Jurkat, Clone E6-1 (cell line): ENCODE measurements at places on chromosomes 2 and 18.

DNA sequence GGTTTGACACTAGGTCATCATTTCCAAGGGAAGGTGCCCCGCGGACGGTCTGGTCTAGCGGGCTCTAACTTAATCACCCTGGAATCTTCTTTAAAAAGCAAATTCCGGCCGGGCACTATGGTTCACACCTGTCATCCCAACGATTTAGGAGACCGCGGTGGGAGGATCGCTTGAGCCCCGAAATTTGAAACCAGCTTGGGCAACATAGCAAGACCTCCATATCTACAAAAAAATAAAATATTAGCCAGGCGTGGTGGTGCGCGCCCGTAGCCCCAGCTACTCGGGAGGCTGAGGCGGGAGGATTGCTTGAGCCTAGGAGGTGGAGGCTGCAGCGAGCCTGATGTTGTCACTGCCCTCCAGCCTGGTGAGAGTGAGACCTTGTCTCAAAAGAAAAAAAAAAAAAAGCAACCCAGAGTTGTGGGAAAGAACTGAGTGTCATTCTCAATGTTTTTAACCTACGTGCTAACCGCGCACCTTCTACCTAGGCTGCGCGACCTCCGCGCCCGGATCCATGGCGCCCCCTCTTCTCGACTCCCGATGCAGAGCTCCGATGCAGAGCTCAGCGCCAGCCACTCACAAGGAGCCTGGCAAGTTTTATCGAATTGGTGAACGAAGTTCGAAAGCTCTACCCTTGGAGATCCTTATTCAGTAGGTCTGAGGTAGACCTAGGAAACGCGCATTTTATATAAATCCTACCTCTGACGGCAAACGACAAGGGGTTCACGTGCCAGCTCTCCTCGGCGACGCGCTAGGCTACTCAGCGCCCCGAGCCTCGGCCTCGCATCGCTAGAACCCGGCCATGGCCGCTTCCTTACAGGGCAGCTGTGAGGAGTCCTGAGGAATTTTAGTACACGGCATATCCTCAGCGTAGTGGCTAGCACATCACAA lies 888 bp upstream of the TWSG1 start:
- peak; percentile 11 for DNase-seq

DNA sequence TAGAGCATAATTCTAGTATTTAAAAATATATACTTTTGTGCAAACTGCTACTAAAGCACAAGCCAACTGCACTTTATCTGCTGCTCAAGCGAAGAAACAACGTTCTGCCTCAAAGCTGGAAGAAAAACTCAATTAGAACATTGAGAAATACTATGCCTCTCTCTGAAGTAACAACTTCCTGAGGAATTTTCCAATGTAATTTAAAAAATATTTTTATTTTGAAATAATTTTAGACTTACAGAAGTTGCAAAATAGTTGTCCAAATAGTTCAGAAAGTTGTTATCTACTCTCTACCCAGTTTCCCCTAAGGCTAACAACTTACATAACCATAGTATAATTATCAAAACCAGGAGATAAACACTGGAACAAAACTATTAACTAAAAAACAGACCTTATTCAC lies 12.3 kb upstream of the POLI start:
- DNase-seq: no peak

- no peak for DNase-seq
Observed at GRCh38 chr2:26048791-26049190, 14.9 kb downstream of the RAB10 start.

- no peak for DNase-seq
Observed at GRCh38 chr2:37011130-37011529, 44.8 kb upstream of the STRN start.

GRCh38 chr18:55479656-55480420 lies 108.2 kb downstream of the TCF4 start:
- DNase-seq: no peak

GRCh38 chr18:48002933-48003365 lies 72.5 kb upstream of the SMAD2 start:
- no peak for DNase-seq

DNA sequence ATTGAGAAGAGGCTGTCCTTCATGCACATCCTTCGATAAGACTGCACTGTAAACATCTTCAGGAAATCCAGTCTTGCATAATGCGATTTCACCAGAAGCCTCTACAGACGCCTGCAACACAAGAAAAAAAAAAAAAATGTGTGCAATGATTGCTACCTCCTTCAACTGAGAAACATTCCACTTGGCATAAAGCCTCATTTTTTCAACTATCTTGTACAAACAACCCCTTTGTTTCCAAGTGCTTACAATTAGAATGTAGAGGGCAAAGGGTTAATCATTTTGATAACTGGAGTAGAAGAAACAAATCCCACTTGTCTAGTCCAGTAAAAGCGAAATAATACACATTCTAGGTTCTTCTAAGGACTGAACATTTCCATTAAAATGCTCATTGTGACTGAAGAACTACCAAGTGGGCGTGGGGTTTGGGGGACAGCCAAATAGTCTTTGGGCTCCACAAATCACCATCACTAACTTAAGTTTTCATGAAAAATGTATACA lies 29.2 kb downstream of the CDH2 start:
- no peak for DNase-seq

- DNase-seq: no peak
Observed at GRCh38 chr2:138036522-138036921, 72.2 kb downstream of the HNMT start.

- DNase-seq: no peak
Observed at GRCh38 chr2:138763971-138764370, 16.2 kb downstream of the NXPH2 start.

DNA sequence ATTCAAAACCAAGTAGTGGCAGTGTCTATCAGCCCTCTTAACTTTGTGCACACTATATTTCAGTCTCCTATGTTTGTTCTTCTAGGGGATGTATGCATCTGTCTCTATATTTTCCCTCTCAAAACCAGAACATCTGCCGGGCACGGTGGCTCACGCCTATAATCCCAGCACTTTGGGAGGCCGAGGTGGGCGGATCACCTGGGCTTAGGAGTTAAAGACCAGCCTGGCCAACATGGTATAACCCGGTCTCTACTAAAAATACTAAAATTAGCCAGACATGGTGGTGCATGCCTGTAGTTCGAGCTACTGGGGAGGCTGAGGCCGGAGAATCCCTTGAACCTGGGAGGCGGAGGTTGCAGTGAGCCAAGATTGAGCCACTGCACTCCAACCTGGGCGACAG lies 9.9 kb upstream of the GAREM2 start:
- DNase-seq: no peak

DNA sequence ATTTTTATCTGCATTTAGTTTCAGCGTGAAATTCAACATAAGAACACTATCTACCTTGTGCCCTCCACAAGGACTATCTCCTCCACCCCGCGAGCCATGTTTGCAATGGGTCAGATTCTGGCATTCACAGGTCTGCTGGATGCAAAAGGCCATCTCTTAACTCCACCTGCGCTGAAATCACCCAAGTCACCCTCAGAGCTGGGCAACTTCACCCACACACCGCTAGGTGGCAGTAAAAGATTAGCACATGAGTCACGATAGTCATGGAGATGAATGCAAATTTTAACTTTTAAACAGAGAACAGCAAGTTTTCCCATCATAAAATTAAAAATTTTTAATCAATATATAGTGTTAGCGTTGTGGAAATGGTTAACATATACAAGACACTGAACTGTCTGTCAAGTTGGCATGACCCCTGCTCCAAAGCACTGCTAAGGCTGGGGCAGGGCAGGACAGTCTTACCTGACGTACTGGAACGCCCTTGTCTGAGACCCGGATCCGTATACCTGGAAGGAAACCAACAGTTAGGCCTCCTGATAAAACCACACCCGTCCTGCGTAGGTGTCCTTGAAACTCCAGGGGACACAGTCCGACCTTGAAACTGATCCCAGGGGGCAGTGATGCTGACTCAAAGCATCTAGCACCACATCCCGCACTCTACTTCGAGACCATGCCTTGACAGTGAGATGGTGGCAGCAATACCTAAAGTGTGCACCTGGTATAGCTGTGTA lies 89.6 kb downstream of the UXS1 start:
- DNase-seq: peak; percentile 61

DNA sequence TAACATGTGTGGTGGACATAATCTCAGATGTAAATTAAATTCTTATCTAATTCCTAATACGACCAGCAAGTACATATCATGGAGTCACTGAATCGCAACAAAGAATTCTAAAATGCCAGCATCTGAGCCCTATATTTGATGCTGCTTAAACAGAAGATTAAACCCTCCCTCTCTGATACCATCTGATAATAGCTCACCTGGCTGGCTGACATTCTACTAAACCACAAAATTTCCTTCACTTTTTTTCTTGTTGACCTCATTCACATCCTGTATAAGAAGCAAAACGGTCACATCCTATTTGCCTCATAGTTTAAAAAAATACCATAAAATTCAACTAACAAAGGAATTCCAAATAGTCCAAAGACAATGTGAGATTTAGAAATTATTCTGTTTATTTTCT lies 371.6 kb upstream of the SLC8A1 start:
- peak; percentile 40 for DNase-seq

- peak; percentile 48 for DNase-seq
Observed at GRCh38 chr2:100260712-100261620, 61.3 kb downstream of the LONRF2 start.

DNA sequence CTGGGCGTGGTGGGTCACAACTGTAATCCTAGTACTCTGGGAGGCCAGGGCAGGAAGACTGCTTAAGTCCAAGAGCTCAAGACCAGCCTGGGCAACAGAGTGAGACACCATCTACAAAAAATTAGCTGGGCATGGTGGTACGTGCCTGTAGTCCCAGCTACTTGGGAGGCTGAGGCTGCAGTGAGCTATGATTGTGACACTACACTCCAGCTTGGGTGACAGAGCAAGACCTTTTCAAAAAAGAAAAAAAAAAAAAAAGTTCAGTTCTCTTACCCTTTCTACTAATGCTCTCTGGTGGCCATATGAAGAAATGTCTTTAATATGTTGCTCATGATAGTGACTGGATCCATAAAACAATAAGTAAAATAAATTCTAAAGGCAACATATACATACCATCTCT lies 14.9 kb downstream of the TYW5 start:
- DNase-seq: peak; percentile 19

GRCh38 chr2:45802499-45803138 lies 151.1 kb downstream of the PRKCE start:
- no peak for DNase-seq

DNA sequence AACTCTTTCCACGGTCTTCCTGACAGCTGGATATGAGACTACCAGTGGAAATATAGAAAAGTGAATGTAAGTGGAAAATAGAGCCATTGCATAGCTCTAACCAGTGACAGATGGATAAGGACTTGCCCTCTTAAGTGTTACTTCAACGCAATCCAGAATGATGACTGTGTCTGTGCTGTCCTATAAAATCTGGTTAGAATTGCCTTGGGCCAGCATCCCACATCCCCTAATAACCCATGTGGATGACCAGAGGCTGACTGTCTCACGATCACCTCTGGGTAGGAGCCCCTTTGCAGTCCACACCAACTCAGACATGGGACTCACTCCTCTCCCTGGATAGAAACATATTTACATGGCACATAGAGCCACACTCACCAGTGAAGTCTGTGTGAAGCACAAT lies 186.6 kb downstream of the C1D start:
- DNase-seq: no peak

DNA sequence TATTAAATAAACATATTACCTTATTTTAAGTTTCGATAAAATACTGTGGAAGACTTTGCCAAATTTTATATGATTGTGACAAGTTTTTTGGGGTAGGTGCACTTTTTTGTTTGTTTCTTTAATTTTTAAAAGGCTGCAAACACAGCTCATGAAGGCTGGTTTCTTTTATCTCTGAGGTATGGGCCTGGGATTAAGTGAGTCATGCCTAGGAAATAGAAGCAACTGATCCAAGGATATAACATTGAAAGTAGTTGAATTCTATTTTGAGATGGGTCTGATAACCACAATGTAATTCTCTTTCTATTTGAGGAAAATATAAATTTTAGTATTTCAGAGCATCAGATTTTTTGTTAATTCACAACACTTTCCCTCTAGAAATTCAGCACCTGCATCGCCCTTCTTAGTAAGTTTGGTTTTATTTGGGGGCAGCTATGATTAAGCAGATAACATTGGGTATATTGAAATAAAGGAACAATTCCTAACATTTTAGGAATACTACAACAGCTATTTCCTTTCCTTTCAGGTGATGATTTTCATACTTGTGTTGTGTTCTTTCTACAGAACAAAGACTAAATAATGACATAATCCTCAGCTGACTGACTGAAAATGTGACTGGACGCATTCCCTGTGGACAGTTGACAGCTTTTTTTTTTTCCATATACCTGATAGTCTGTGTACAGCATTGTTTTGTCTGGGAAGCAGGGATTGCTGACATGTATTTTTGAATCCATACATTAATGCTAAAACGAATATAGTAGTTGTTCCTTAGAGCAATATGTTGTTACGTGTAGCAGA lies 16.8 kb downstream of the RBM45 start:
- DNase-seq: no peak

DNA sequence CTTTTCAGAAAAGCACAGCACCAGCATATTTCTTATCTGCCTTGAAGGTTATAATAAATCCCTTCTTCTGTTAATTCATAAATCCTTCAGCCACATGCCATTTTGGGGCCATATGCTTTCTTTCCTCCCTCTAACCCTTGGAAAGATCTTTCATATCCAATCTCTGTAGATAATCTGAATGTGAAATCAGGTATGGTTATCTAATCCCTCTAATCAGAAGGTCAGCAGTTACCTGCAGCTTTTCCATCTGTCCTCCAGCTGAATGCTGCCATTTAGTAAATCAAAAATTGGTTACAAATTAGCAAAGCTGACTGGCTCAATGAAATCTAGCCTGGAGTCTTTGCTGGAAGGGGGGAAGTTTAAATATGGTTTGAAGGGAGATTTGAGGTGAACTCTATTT lies 230.5 kb downstream of the PIK3C3 start:
- no peak for DNase-seq

DNA sequence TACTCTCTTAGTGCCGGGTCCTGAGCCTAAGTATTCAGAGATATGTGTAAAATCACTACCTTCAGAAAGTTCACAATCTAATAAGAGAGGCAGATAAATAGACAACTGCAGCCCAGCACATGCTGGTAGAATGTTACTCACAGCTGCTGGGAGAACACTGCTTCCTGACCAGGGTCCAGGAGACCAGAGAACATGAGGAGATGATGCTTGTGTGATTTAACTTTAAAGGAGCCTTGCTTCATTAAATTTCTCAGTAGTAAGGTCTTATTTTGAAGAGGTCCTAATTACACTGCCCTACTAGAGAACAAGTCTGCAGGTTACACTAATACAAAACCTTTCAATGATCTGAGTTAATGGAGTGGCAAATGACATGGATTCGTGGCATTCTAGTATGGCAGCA lies 209.9 kb upstream of the TRIB2 start:
- DNase-seq: no peak
